ENCODE measurements at places on chromosomes 12 and 14.

GRCh38 chr12:106994579-106995220, 7.8 kb upstream of the MTERF2 start:
- no peak for DNase-seq

DNA sequence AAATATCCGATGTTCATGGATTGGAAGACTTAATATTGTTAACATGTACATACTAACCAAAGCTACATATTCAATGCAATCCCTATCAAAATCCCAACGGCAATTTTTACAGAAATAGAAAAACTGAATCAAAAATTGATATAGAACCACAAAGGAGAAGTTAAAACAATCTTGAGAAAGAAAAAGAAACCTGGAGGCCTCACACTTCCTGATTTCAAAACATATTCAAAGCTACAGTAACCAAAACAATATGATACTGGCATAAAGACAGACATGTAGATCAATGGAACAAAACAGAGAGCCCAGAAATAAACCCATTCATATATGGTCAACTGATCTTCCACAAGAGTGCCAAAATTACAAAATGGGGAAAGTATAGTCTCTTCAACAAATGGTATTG, 5.4 kb upstream of the PELI2 start:
- no peak for DNase-seq

- DNase-seq, result no peak
Observed at GRCh38 chr12:124709722-124710687, 142.6 kb upstream of the NCOR2 start.

DNA sequence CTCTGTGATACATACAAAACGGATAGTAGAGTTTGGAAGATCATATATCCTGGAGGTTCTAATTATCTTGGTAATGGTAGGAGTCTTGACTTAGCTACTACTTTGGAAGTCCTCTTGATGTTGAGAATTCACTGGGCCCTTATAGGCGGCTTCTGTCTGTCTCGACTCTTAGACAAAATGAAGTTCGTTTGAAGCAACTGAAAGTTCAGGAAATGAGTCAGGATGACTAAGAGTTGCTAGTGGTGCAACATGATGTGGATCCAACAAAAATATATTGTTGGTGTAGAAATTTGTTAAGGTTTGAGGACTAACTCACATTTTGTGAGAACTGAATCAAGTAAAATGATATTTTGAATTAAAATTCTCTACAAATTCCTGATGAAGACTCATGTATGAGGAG, 272.7 kb downstream of the AEBP2 start:
- DNase-seq, result no peak

- no peak for DNase-seq
Observed at GRCh38 chr12:59084511-59085375, 164.4 kb upstream of the LRIG3 start.

- no peak for DNase-seq
Observed at GRCh38 chr12:32010631-32011336, 51.6 kb downstream of the RESF1 start.

DNA sequence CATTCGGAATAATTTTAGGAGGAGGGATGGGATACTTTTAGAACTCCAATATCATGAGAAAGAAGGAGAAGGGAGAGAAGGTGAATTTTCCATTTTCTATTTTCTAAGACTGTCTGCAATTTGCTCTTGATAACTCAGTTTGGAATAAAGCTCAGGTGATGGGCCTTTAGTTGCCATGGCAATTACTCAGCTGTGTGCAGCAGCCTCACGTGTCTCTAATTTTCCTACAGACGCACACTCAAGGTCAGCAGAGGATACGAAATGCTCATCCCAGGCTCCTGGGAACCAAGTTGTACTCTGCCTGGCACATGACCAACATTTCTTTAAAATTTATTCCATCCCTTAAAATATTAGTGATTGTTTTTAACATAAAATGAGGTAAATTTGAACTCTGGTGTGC, 76.7 kb downstream of the TTC8 start:
- no peak for DNase-seq

DNA sequence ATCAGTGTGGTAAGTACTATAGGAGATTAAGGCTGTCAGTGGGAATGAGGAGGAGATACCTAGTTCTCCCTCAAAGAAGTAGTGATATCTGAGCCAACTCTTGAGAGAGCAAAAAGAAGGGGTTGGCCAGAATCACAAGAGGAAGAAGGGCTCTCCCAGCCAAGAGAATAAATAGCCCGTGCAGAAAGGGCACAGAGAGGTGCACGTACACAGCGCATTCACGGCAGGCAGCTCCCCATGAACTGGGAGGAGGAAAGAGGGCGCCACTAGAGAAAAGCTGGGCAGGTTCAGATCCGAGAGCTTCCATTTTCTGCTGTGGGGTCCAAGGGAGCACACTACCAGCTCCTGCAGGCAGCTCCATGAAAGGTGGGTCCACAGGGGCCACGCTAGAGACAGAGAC, 59.9 kb downstream of the PPP2R5E start:
- no peak for DNase-seq

DNA sequence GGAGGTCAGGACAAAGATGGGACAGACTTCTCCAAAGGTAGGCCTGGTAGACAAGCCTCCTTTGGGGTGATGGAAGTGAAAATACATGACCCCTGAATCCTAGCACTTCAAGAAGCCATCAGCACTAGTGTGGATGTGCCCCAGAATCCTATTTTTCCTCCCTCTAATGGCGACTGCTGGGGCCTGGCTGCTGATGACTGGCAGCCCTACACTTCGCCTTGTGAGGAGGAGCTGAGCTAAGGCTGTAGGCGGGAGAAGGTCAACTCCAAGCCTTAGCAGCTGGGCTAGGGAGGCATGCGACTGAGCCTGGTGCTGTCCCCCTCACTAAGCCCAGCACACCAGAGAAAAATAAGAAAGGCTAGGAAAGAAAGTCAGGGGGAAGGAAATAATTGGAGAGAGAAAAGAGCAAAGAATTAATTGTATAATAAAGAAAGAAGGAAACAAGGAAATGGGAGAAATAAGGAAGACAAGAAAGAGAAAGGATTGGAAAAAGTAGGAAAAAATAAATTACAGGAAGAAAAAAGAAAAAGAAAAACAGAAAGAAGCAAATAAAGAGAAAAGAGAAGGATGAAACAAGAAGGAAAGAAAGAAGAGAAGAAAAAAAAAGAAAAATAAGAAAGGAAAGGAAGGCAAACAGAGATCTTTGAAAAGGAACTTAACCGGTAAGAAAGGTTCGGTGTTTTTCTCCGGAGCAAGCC, 4.7 kb upstream of the HOXC10 start:
- no peak for DNase-seq

GRCh38 chr14:29705801-29706200, 221.8 kb downstream of the PRKD1 start:
- DNase-seq, result no peak

GRCh38 chr12:89924191-89924590, 215.6 kb upstream of the ATP2B1 start:
- DNase-seq, result no peak

GRCh38 chr12:52214421-52214802, 18.6 kb upstream of the KRT7 start:
- DNase-seq, result no peak

DNA sequence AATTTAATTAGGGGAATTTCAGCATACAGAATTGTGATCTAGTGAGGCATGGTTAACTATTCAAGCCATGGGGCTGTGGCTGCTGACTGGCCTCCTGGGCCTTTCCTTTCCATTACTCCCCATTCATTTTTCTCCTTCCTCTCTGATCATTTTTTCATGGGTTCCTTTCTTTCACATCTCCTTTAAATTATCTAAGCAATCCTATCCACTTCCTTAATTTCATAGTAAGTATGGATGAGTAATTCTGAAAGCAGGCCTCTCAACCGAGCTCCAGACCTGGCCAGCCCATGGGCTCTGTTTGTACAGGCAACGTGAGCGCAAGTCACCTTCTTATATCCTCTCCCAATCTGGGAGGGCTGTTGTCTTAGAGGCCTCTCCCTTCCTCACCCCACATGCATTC, 13.4 kb downstream of the CKAP4 start:
- no peak for DNase-seq

DNA sequence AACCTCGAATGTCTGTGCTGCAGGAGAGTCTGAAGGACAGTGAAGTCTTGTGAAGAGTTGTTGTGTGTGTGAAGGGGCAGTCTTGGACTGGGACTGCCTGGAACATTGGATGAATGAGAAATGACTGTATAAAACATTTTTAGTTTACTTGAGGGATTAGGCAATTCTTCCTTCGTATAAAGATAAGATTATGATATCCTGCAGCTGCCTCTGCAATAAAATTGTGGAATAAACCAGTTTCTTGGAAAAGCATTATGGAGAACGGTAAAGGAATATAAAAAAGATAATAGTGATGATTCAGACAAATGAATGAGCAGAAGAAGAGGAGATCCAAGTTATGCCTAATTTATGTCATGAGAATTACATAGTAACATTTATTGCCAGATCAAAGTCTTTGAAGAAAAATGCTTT, 30.9 kb upstream of the LUM start:
- DNase-seq, result no peak

- peak; percentile 13 for DNase-seq
Observed at GRCh38 chr12:62006076-62006732, 254.0 kb upstream of the USP15 start.

DNA sequence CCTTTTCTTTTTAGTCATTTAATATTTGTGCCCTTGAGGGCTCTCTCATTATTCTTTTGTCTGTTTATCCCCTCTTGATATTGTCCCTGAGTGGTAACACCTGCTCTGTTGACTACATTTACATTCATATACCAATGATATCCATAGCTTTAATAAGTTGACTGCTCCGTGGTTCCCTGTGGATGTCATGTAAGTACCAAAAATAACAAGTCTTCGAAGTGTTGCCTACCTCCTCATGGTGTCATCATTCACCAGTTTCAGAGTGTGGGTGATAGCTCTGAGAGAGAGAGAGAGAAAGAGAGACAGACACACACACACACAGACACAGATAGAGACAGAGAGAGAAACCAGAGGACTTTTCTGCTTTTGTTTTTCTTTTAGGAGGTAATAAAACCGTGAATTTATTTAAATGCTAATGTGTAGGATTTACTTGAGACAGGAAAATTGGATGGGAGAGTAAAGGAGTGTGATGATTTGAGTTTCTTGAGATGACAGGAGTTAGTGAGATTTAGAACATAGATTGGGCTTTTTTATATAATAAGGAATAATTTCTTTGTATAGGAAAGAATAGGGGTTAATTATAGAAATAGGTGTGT, 52.2 kb downstream of the PAPOLA start:
- no peak for DNase-seq

- no peak for DNase-seq
Observed at GRCh38 chr12:88325076-88325815, 183.1 kb downstream of the TMTC3 start.

DNA sequence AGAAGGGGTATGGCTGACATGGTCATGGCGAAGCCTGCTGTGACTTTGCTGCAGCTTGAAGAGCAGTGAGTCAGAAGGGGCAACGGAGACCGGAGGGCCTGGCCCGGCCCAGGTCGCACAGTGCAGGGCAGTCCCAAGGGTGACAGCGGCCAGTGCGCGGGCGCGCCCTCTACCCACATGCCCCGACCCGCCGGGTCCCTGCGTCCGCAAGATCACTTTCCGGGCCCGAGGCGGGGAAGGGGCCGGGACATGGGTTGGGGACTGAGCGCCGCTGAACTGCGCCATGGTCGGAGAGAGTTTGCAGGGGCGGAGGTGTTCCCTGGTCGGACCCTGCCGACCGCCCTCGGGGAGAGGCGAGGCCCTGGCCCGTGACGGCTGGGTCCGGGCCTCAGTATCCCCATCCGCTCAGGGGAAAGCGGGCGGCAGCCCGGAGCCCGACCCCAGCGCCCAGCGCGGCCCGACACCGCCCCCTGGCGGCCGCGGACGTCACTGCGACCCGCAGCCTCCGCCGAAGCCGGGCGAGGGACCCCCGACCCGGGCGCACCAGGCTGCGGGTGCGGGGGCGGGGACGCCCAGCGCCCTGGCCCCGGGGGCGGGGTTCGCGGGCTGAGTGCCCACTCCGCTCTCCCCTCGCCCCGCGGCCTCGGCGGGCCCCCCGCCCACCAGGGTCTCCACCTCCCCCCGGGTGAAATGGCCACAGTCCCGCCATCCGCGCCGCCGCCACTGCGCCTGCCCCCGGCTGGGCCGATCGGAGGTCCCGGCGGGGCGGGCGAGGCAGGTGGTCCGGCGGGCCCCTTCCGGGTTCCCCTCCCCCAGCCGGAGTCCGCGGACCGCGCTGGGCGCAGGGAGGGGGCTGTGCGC, 7.2 kb upstream of the ANKRD9 start:
- peak; percentile 89 for DNase-seq

DNA sequence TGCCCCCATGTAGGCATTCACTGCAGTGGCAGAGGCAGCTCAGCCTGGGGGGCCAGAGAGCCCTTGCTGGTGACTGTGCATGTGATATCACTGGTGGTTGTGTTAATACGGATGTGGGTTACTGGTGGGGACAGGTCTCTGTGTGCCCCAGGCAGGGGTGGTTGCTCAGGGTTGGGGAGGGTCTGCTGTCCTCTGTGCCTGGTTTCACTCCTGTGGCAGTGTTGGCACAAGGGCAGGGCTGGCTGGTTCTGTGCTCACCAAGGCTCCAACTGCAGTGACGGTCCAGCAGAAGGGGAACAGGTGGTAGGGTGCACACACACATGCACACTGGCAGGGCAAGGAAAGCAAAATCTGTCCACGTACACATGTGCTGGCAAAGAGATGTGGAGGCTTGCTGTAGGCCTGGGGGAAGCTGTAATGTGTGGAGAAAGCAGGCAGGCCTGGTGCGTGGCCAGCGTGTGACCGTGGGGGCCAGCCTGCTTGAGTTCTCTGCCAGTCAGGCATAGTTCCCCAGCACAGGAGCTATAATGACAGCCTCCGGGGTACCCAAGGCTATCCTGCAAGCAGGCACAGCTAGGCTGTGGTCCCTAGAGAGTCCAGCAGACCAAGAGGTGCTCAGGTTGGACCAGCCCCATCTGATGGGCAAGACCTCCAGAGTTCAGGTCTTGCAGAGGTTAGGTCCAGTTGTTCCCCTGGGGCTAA, 254.6 kb downstream of the FBXL14 start:
- no peak for DNase-seq

DNA sequence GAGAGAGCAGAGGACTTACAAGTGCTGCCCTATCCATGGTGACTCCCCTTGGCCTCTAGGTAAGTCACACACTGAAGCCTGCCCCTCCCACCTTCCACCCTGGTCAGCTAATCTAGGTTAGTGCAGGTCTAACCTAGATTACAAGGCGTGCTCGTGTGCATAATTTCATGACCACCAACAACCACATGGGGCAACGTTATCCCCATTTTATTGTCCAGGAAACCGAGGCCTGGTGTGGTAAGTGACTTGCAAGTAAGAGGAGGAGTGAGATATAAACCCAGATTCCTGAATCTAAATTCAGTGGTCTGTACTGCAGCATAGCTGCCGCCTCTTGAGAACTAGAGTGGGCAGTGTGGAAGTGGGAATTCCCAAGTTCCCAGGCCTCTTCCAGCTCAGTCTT, 171.1 kb downstream of the DAD1 start:
- no peak for DNase-seq

DNA sequence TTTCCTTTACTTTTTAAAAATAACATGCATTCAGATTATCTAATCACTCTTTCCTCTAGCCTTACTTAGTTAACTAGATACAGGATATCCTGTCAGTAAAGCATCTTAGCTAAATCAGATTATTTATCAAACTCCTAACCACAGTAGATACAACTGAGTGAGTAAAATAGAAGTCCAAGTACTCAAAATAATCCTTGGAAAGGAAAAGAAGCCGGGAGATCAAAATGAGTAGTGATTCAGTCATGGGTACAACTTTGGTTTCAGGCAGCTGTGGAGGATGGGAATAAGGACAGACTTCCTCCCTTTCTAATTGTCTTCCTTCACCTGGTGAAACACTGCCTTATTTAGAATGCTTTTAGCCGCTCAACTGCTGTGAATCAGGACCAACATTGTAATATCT, 29.4 kb downstream of the GNG2 start:
- no peak for DNase-seq
